ENCODE measurements at places on chromosomes 12 and 14. TPM values are rescaled to one million over a fixed set of nuclear protein-coding genes. Genes with fewer than 3 reads are reported as not detected.

The PLEKHG3 gene
- 42.0 TPM for polyA plus RNA-seq

The GNG2 gene
- polyA plus RNA-seq, result 4.8 TPM

The AQP5 gene
- polyA plus RNA-seq, result 2.8 TPM

The PKP2 gene
- 4.9 TPM for polyA plus RNA-seq

The BRMS1L gene
- 3.8 TPM for polyA plus RNA-seq

The OTUB2 gene
- 0.30 TPM for polyA plus RNA-seq

The GRIN2B gene
- not detected for polyA plus RNA-seq

The FSCB gene
- not detected for polyA plus RNA-seq

The BATF gene
- 1.7 TPM for polyA plus RNA-seq

The GPR137C gene
- 0.27 TPM for polyA plus RNA-seq

The HNF1A gene
- polyA plus RNA-seq, result 17.2 TPM

The KRT6B gene
- 0.23 TPM for polyA plus RNA-seq

The KRT80 gene
- polyA plus RNA-seq, result 9.1 TPM

The POTEM gene
- not detected for polyA plus RNA-seq

The CALCOCO1 gene
- 103 TPM for polyA plus RNA-seq

The OR6S1 gene
- not detected for polyA plus RNA-seq

The B3GNT4 gene
- 0.34 TPM for polyA plus RNA-seq

The SYNDIG1L gene
- 2.5 TPM for polyA plus RNA-seq

The OR6C2 gene
- not detected for polyA plus RNA-seq

The AQP2 gene
- not detected for polyA plus RNA-seq

The PLA2G1B gene
- polyA plus RNA-seq, result 7,821 TPM

The PRPH gene
- polyA plus RNA-seq, result 18.7 TPM

The HOXC12 gene
- not detected for polyA plus RNA-seq

The GPRC5A gene
- 0.96 TPM for polyA plus RNA-seq

The PTMS gene
- 128 TPM for polyA plus RNA-seq

The SMIM41 gene
- not detected for polyA plus RNA-seq

The SMAGP gene
- polyA plus RNA-seq, result 4.9 TPM

The PIWIL1 gene
- polyA plus RNA-seq, result not detected

The CNOT2 gene
- 27.1 TPM for polyA plus RNA-seq

The RFX4 gene
- 0.05 TPM for polyA plus RNA-seq

The APOF gene
- 0.05 TPM for polyA plus RNA-seq

The SLC6A15 gene
- 0.07 TPM for polyA plus RNA-seq

The PLEK2 gene
- polyA plus RNA-seq, result 6.0 TPM

The IFNG-AS1 gene
- polyA plus RNA-seq, result not detected

The DACT1 gene
- 1.3 TPM for polyA plus RNA-seq

The BHLHE41 gene
- 12.1 TPM for polyA plus RNA-seq

The DPF3 gene
- polyA plus RNA-seq, result 0.46 TPM

The SLCO1B3 gene
- 0.11 TPM for polyA plus RNA-seq

The RAB2B gene
- polyA plus RNA-seq, result 13.8 TPM

The EID3 gene
- 2.4 TPM for polyA plus RNA-seq

The DTX3 gene
- polyA plus RNA-seq, result 36.6 TPM

The ARMH4 gene
- 0.11 TPM for polyA plus RNA-seq
